Activated naive CD4-positive, alpha-beta T cell (primary cell): ENCODE measurements at places on chromosomes 2 and 18.

GRCh38 chr2:43685357-43685756, 9.1 kb upstream of the C1GALT1C1L start:
- no peak for DNase-seq

DNA sequence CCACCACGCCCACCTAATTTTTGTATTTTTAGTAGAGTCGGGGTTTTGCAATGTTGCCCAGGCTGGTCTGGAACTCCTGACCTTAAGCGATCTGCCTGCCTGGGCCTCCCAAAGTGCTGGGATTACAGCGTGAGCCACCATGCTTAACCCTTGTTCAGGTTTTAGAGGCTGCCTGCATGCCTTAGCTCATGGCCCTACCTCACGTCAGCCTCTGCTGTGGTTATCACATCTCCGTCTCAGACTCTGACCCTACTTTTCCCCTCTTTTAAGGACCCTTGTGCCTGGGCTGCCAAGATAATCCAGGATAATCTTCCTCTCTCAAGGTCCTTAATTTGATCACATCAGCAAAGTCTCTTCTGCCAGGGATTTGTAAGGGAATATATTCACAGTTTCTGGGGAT, 98.2 kb upstream of the PMAIP1 start:
- no peak for DNase-seq

- no peak for DNase-seq
Observed at GRCh38 chr2:113034016-113034415, 18.7 kb downstream of the IL36B start.

- no peak for DNase-seq
Observed at GRCh38 chr2:90069290-90069894, 1377.9 kb downstream of the RPIA start.

- DNase-seq = no peak
Observed at GRCh38 chr18:7896805-7897518, 329.8 kb downstream of the PTPRM start.

- no peak for DNase-seq
Observed at GRCh38 chr2:47520302-47520630, 117.3 kb downstream of the MSH2 start.

GRCh38 chr2:63872571-63873328, 31.1 kb downstream of the UGP2 start:
- no peak for DNase-seq

DNA sequence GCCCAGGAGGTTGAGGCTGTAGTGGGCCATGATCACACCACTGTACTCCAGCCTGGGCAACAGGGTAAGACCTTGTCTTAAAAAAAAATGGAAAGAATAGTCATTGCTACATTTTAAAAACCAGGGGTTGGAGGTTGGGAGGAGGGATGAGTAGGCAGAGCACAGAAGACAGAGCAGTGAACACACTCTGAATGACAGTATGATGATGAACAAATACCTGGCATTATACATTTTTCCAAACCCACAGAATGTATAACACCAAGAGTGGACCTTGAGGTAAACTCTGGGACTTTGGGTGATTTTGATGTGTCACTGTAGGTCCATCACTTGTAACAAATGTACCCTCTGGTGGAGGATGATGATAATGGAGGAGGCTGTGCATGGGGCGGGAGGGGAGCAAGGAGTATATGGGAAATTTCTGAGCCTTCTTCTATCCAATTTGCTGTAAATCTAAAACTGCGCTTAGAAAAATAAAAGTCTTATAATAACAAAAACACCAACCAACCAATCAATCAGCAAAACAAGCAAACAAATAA, 111.4 kb upstream of the PGAP1 start:
- no peak for DNase-seq

GRCh38 chr18:77015169-77015568, 117.4 kb downstream of the MBP start:
- no peak for DNase-seq

GRCh38 chr2:59413751-59414570, 1139.5 kb downstream of the BCL11A start:
- no peak for DNase-seq

GRCh38 chr2:230360028-230360427, 33.0 kb downstream of the SP140L start:
- DNase-seq = no peak

DNA sequence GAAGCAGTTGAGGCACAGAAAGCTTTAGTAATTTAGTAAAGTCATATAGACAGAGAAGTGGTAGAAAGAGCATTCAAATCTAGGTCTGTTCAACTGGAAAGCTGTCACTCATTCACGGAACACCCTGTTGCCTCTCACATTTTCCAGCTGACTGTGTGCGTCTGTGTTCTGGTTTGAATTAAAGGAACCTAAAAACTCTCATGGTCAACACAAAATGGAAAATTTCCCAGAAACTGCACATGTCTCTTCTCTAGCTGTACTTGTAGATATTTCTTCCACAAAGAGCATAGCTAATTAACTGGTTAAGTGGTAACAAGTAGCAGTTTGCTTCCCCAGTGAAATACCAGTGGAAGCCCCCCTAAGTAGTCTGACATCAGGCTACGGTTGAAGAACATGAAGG, 390.8 kb downstream of the TGIF1 start:
- DNase-seq = no peak

DNA sequence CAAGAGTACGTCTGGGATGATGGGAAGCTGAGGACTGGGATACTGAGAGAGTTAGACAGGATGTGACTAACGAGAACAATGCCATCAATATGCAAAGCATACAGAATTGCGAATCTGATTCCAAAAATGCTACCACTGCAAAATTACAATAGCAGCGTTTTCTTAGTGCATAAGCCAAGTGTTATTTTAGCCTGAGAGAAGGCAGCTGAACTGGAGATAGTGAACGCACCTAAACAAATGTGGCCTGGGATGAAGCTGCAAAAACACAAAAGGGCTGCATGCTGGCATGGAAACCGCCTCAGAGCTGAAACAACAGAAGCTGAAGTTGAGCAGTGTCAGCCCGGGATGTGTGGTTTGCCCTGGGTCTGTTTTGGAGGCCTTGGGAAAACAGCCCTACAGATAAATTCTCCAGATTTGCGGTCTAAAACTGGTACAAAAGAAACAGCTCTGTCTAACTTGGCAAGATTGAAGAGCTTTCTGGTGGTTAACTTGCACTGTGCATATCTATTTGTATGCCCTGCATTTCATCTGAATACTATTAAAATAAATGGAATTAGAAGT, 45.5 kb downstream of the LYPD6 start:
- DNase-seq = no peak

DNA sequence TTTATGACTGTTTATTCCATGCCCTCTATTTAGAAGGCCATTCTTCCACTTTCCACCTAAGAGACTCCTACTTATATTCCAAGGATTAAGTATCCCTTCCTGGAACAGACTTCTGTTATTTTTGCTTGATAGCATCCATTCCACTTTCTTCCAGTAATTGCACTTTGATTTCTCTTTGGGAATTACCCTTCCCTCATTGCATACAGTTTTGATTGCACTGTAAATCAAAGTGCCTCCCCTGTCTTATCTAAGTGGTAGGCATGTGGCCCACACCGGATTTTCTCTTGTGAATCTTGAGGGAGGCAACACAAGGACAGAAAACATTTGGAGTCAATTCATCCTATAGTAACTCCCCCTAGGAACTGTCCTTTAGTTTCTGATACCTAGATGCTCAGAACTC, 120.4 kb downstream of the PDE11A start:
- no peak for DNase-seq
